NCI-H187 treated with DMSO at 0.1 percent for 48 hours (cell line): ENCODE measurements at places on chromosomes 13 and 19.

GRCh38 chr13:59970847-59971246 is 192.9 kb downstream of the DIAPH3 start:
- no peak for DNase-seq

GRCh38 chr13:42102961-42103865 is 54.8 kb downstream of the DGKH start:
- no peak for DNase-seq

DNA sequence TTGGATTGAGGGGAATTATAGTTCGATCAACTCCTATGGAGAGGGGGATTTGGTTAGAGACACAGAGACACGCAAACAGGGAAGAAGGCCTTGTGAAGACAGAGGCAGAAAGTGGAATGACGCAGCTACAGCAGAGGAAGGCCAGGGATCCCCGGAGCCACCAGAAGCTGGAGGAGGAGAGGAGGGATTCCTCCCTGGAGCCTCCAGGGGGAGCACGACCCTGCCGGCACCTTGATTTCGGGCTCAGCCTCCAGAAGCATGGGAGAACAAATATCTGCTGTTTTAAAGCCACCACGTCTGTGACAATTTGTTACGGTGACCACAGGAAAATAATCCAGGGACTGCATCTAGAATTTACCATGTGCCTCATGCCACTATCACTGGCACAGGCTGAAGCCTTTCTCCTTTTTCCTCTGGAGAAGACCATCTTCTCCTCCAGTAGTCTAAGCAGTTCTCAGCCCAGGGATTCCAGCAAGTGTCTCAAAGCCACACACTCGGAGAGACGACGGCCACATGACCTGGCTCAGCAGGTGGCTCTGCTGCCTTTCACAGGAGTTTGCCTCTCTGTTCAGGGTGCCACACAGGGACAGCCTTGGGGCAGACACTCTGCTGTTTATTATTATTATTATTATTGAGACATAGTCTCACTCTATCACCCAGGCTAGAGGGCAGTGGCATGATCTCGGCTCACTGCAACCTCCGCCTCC is 39.9 kb upstream of the CCNE1 start:
- DNase-seq, result no peak

GRCh38 chr19:24178207-24178606 is 91.2 kb downstream of the ZNF254 start:
- no peak for DNase-seq

DNA sequence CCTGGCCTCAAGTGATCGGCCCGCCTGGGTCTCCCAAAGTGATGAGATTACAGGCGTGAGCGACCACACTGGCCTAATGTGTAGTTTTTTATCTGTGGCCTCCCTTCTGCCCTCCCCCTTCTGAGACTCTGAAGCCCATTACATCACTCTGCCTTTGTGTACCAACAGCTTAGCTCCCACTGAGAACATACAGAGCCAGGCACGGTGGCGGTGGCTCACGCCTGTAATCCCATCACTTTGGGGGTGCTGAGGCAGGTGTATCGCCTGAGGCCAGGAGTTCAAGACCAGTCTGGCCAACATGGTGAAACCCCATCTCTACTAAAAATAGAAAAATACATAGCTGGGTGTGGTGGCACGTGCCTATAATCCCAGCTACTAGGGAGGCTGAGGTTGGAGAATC is 12.6 kb downstream of the NCR1 start:
- no peak for DNase-seq

DNA sequence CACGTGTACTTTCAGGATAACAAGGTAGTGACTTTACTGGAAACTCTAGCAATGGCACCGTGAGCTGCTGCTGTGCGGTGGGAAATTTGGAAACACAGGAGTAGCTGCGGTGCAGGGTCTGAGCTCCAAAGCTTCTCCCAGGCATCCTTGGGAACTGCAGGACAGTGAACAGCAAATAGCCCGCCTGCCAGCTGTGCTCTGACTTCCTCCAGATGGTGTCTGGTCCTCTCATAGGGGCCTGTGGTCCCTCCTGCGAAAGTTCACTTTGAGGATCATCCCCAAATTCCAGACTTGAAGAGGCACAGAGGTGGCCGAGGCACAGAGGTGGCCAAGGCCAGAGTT is 287.3 kb upstream of the MAB21L1 start:
- DNase-seq, result no peak

GRCh38 chr19:34838248-34838647 is 65.2 kb upstream of the ZNF599 start:
- no peak for DNase-seq

DNA sequence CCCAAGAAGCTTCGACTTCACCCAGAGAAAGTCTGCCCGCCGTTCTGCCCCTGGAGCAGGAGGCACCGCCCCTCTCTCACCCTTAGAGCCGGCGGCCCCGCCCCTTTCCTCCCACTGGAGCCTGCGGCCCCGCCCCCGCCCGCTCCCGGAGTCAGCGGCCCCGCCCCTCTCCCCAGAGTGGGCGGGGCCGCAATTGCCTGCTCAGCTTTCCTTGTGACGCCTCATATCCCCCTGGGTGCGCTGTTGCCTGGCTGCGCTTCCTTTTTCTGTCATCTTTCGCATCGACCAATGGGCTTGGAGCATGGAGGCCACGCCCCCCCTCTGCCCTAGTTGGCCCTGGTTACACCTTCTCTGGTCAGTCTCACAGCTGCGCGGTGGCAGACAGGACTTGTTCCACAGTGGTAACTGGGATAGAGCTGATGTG is 38.2 kb upstream of the ZNF492 start:
- no peak for DNase-seq

GRCh38 chr19:15437355-15438123 is 12.2 kb downstream of the WIZ start:
- DNase-seq, result no peak

DNA sequence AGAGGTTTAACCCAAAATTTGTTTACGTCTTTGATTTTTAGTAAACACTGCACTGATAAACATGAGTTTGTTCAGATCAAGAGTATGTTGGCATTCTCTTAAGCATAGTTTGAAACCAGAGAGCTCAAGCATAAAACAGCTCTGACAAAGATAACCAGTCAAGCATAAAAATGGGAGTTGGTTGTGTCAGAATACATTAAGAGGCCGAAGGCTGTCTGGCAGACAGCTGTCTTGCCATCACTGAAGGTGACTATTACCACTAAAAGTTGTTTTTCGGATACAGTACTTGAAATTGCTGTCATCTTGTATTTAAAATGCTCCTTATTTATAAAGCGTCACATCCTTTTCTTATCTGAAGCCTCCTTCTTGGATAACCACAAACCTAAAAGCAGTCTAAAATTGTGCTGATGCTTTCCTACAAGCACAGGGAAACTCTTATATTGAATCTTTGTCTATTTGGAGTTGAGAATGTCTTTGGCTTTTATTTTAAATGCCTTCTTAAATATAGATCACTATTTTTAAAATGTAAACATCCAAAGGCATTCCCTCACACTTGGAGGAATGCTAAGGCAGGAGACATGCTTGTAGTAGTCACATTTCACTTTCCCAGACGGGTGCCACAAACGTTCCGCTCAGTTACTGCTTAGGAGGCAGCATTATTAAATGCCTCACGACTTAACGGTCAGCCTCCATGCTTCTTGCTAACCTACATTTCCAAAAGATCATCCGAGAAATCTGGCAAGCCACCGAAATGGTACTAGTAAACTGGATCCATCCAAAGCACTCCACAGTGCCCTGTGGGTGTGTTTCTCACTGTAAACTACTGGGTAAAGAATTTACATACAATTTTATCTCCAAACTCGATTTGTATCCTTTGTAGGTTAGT is 1.5 kb downstream of the SMAD9 start:
- no peak for DNase-seq

GRCh38 chr13:21011378-21011777 is 50.0 kb downstream of the LATS2 start:
- DNase-seq, result no peak

- DNase-seq, result no peak
These were observed 2618.3 kb upstream of the PCDH20 start for GRCh38 chr13:64033921-64034320.

DNA sequence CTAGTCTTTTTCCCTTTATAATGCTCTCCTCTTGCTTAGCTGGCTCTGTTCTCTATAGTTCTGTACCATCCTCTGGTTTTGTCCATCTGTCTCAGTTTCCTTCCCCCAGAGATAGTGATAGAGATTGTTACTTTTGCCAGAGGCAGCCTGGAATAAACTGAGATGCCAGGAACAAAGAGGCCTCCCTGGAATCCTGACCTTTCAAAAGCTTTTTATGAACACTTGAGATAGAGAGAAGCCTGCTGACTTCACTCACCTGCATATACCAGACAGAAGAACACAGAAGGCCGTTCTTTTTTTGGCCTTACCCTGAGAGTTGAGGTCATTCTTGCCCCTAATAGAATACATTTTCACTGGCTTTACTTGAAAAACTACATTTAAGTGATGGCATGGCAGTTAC is 150.2 kb downstream of the LHFPL6 start:
- no peak for DNase-seq

DNA sequence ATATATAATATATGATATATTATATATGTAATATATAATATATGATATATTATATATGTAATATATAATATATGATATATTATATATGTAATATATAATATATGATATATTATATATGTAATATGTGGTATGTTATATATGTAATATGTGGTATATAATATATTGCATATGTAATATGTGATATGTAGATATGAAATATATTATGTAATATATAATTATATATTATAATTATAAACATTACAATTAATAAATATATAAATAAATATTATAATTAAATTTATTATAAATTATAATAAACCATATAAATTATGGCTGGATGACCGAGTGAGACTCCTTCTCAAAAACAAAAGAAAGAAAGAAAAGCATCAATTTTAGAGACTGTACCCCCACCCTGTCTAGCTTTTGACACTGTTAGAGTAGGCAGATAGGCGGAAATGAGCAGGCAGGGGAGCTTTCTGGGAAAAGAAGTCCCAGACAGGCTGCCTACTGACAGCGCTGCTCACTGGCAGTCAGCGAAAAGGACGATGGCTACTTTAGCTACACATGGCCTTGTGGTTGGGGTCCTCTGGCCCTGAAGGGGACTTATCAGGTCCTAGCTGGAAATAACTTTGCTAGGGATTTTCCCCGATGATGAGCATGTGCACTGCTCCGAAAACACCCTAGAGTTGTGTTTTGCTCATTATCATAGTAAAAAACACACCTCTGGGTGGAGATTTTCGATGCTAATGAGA is 19.7 kb downstream of the C3 start:
- DNase-seq, result no peak

DNA sequence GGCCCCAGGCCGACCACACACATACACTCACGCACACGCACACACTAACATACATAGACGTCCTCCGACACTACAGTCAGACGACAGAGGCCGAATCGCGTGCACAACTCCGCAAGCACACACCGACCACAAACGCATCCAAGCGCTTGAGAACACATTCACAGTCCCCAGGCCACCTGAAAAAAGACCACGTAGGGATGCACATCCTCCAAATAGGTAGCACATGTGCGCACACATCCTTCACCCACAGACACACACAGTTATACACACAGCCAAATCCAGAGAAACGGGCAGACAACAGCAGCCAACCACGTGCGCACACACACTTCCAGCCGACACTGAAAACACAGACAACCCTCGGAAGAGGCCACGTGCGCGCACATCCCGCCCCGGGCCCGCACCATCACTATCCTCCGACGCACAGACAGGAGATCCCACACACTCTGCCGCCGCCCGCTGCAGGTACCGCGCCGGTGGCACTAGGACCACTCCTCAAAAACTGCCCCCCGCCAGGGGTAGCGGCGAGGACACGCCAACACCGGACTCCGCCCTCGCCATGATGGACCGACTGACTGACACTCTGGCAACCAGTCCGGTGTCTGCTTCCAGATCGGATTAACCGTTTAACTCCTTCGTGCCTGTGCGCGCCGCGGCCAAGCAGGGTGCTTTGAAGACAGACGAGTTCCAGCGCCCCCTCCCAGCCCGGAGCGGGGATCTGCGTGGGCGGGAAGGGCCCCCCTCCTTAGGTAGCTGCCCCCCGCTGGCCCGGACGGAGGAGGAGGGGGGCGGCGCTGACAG is 493 bp upstream of the PDE4A start:
- DNase-seq, result no peak

DNA sequence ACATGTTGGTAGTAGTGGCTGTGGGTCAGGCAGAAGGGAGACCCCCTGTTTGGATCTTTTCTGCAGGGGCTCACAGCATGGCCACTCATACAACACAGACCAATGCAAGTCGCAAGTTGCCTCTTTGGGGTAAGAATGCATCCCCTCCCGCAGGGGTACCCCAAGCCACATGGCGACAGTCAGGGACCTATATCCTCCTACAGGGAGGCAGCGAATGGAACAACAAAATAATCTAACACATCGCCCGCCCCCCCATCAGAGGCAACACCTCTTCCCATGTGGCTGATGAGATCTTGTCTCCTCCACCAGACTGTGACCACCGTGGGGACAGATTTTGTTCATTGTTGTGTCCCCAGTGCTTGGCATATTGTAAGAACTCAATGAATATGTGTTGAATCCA is 40.7 kb upstream of the PNMA8B start:
- no peak for DNase-seq

- no peak for DNase-seq
These were observed 199.7 kb downstream of the TSHZ3 start for GRCh38 chr19:31149441-31149941.

DNA sequence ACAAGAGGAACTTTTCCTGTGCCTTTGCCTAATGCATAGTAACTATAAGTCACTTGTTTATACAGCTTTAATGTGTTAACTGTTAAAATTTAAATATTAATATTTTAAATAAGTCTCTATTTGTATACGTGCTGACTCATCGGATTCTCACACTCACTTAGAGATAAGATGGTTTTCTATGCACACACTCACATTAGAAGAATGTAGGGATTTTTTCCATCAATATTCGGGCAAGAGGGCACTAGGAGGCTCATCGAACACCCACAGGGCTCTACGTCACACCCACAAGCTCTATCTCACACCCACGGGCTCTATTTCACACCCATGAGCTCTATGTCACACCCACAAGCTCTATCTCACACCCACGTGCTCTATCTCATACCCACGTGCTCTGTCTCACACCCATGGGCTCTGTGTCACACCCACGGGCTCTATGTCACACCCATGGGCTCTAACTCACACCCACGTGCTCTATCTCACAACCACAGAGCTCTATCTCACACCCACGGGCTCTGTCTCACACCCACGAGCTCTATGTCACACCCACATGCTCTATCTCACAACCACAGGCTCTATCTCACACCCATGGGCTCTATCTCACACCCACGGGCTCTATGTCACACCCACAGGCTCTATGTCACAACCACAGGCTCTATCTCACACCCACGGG is 73.4 kb downstream of the COL4A2 start:
- DNase-seq, result no peak
